ENCODE measurements at places on chromosomes 7 and 10.

- DNase-seq = no peak
Observed at GRCh38 chr10:131312478-131312836, 936 bp upstream of the TCERG1L start.

DNA sequence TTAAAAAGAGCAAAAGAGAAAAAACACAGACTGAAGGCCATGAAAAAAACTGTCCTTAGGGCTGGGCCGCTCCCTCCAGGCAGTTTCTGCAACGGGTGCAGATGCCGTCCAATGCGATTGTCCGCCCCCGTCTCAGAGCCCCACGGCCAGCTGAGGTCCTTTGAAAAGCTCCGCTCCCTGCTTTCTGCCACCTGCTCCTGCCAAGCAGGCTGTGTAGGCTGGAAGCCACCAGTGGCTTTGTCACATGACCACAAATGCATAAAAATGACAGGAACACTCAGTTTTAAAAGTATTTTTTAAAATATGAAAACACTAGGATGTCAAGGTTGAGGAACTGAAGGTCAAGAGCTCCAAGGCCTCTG is 71.7 kb downstream of the AMZ1 start:
- no peak for DNase-seq

DNA sequence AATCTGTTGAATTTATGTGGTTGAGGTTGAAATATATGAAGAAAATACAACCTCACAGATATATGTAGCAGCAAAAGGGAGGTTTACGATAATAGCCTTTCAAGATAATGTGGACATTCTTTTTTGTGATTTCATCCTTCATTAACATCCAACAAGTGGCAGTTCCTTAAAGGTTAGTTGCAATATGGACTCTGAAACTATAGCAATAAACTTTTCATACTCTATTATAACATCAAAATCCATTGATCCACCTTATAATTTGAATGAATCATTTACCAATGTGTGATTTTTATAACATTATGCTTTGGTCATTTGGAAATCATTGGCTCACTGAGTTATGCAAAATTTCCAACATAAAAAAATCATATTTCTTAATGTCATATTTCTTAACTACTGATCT is 200.8 kb upstream of the CSTF2T start:
- no peak for DNase-seq

- no peak for DNase-seq
Observed at GRCh38 chr10:105586451-105587098, 945.5 kb downstream of the SORCS3 start.

DNA sequence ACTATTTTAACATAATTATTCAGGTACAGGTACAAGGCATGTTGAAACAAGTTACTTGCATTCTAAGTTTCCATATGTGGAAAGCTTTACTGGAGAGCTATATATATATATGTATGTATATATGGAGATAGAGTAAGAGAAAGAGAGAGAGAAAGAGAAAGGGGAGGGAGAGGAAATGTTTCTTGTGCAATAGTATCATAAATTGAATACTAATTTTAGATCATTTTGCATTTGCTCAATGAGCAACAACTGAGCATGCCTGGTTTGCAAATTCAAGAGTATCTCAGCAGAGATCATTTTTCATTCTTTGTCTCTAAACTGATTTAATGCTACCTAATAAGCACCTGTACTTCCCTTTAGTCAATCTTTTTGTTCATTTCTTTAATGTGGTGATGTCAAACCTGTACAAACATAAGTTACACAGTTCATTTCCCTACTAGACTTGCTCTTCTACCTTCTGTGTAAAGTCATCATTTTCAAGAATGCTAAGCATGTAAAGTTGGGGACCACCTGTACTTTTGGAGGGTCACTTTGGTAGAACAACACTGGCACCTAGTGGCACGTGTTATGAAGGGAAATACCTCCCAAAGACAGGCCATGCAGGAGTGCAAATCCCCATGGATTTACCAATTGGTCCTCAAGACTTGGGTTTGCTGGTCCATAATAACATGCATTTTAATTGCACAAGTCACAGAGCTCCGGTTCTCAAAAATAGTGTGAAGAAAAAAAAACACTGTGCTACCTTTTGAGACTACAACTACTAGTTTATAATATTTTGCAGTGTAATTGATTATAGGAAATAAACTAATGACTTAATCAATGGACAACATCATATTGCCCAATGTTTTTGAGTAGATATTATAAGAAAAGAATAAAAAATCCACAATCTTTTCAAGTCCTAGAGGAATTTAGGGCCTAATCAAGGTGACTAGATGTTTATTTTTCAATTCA is 431.2 kb upstream of the IGFBP3 start:
- no peak for DNase-seq

GRCh38 chr10:26357203-26357602 is 80.9 kb upstream of the APBB1IP start:
- no peak for DNase-seq

- no peak for DNase-seq
Observed at GRCh38 chr10:120719333-120719732, 131.8 kb upstream of the WDR11 start.

- no peak for DNase-seq
Observed at GRCh38 chr10:63692220-63692896, 171.2 kb downstream of the REEP3 start.

- DNase-seq = no peak
Observed at GRCh38 chr10:76382381-76382851, 951.0 kb downstream of the LRMDA start.

Measured in hematopoietic multipotent progenitor cell treated with erythropoietin and hydrocortisone succinate and interleukin-3 and kit ligand, for 15 days (in vitro differentiated cells).